CD4-positive, alpha-beta T cell treated with Interferon gamma for 1 hour (primary cell): ENCODE measurements at places on chromosomes 3 and 15.

GRCh38 chr15:79185199-79185598, 94.6 kb upstream of the RASGRF1 start:
- no peak for DNase-seq

DNA sequence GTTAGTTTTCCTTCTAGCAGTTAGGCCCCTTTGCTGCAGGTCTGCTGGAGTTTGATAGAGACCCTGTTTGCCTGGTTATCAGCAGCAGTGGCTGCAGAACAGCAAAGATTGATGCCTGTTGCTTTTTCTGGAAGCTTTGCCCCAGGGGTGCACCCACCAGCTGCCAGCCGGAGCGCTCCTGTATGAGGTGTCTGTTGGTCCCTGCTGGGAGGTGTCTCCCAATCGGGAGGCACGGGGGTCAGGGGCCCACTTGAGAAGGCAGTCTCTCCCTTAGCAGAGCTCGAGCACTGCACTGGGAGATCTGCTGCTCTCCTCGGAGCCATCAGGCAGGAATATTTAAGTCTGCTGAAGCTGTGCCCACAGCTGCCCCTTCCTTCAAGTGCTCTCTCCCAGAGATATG, 825.3 kb upstream of the GRM7 start:
- no peak for DNase-seq

GRCh38 chr3:101902041-101902440, 52.7 kb downstream of the NFKBIZ start:
- peak; percentile 53 for DNase-seq

GRCh38 chr15:76337059-76337695, 604 bp downstream of the ISL2 start:
- no peak for DNase-seq

DNA sequence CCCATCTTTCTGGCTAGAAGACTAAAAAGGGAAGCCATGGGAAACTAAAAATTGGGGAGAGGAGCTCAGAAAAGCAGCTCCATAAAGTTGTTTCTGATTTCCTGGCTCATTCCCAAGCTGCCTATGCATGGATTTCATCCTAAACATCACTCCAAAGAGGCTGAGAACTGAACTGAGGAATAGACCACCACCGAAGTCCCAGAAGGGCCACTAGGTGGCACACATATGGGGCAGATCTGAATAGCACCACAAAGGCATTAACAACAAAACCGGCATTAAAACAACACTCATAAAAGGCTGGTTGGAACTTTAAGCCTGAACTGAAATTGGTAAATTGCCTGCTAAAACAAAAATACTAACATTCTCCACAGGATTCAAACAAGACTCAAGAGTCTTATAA, 106.3 kb downstream of the PLD1 start:
- no peak for DNase-seq

DNA sequence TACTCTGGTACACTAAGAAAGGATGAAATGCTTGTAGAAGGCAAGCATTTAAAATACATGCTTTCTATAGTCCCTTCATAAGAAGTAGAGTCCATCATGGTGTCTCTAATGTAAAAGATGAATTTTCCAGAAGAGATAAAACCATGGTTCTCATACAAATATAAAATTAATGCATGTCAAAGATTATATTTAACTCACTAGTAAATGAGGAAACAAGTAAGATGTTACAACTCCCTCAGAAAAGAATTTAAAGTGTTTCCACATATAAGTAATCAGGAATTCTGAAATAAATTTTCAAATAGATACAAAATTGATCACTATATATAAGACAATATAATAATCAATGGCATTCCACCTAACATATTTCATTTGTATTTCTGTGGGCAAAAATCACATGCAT, 570.3 kb upstream of the CCDC54 start:
- DNase-seq: no peak

GRCh38 chr3:141575879-141576743, 89.3 kb downstream of the RASA2 start:
- no peak for DNase-seq
